ENCODE measurements at places on chromosomes 7 and 10. TPM values are rescaled to one million over a fixed set of nuclear protein-coding genes. Genes with fewer than 3 reads are reported as not detected.

The ACTR3C gene
- total RNA-seq: 5.7 TPM

The AKR1C1 gene
- total RNA-seq: 39.6 TPM

The SSC4D gene
- total RNA-seq: 1.3 TPM

The INA gene
- total RNA-seq: not detected

The TCAF2 gene
- total RNA-seq: 0.38 TPM

The ALOX5 gene
- total RNA-seq: 7.3 TPM

The CCDC136 gene
- total RNA-seq: 6.3 TPM

The ADRB1 gene
- total RNA-seq: 63.1 TPM

The GPRIN2 gene
- not detected for total RNA-seq

The AGBL3 gene
- 2.2 TPM for total RNA-seq

- DNase-seq: no peak
These were observed 171.8 kb downstream of the MLLT10 start for GRCh38 chr10:21705828-21706176.

GRCh38 chr10:130038611-130039109 is 72.0 kb downstream of the C10orf143 start:
- no peak for DNase-seq

GRCh38 chr7:66896441-66896840 is 24.6 kb upstream of the TMEM248 start:
- no peak for DNase-seq

DNA sequence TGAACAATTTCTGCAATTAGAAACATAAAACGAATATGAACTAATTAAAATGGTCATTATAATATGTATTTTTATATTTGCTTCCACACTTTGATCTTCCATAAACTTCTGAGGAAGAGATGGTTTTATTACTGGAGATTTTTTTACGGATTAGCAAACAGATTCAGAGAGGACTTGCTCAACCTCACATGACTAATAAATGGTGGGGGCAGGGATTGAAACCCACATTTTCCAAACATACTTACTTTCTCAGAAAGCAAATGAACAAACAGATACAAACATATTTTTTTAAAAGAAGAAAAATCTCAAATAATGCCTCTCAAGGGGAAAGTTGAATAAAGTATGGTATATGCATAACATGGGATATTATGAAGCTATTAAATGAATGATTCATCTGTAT is 18.3 kb downstream of the ANKMY2 start:
- no peak for DNase-seq

DNA sequence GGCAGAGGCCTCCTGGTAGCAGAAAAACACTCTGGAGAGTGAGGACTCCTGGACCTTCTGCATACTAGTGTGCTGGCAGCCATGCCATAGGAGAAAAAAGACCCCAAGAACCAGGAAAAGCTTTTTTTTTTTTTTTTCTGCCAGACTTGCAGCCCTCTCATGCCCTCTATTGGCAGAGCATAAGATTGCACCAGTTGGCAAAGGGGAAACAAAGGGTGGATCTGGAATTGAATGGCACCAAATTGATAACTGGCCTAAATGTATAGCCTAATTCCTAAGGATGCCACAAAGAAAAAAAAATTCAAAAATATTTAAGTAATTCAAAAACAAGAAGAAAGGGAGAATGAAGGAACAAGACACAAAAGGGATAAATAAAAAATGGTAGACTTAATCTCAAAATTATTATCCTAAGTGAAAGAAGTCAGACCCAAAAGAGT is 112.5 kb upstream of the GHITM start:
- DNase-seq: no peak

DNA sequence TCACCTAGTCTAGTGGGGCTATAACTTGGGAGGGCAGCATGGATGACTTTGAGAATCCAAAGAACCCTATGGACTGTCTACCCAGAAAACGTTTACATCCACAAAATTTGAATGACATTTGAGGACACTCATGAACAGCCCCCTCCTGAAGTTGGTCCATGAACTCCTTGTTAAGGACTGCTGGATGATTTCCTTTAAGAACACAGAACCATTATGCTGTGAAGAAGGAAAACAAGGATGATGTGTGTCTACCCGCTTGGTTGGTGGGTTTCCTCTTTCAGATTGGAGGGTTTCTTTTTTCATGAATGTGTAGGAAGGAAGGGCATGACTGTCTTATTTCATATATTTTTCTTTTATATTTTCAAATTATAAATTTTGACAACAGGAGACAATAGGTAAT is 58.3 kb downstream of the ARID5B start:
- DNase-seq: no peak

DNA sequence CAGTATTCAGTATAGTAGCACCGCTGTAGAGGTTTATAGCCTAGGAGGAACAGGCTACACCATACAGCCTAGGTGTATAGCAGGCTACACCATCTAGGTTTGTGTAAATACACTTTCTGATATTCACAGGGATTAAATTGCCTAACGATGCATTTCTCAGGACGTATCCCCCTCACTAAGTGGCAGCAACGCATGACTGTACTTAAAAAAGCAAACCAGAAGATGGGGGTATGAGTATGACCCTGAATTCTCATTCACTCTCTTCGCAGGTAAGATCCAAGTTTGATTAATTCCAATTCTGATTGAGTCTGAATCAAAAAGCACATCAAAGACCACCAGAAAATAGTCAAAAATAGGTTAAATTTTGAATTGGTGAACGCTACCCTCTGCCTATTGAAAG is 972 bp downstream of the ORC5 start:
- no peak for DNase-seq

DNA sequence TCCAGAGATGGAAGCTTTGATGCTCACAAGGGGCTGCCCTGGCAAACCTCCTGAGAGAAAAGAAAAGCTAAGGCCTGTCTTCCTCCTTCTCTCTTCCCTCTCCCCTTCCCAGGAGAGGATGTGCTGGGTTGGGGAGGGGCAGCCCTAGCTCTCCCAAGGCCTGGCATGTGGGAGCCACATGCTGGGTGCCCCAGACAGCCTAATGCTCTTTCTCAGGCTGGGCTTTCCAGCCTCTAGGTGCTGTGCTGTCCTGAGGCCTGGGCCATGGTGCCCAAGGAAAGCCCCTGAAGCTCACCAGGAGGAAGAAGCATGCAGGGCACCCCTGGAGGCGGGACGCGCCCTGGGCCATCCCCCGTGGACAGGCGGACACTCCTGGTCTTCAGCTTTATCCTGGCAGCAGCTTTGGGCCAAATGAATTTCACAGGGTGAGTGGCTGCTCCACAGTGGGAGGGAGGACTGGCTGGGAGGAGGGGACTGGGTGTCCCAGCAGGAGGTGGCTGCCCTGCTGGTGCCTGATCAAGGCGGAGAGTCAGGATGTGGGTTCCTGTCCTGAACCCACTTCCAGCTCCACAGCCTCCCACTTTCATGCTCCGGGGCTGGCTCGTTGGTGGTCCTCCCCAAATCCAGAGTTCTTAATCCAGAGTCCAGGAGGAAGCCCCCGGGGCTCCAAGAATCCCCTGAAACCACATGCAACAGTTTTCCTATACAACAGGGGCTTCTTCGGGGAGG is 1.7 kb downstream of the CPA5 start:
- no peak for DNase-seq

DNA sequence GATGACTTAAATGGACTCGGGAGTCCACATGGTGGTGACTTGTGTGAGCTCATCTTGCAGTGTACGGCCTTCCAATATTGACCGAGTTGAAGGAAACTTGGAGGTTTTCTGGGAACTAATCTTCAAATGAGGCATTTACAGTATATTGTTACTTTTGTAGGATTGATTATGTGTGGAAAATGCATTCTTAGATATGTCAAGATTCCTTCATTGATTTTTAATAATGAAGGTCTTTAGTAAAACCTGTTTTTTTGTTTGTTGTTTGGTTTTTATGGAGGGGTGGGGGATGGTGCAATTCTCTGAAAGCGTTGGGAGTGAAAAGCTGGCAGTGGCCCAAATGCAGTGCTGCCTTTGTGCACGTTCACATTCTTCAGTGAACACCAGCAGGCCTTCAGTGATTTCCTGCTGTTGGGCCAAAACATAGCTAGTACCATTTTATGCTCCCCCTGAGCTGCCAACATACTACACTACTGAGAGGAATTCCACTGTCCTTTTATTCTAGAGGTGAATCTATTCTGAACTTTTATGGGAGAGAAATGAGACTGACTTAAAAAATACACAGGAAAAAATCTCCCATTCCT is 50.4 kb downstream of the CCNY start:
- no peak for DNase-seq

DNA sequence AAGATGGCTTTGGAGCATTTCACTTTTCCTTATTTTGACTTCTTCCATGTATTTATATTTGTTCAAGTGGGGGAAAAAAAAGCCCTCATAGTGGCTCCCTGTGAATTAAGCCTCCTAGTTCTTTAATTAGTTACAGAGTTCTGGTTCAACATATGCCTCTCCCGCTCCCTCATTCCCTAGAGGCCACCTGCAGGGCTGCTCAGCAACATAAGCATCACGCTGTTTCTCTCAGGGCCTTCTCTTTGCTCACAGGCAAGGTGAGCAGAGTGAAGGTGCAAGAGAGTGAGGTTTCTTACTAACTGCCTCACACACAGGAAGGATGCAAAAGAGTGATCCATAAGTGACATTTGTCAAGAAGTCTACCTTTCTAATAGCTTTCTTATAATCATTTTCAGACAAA is 196.7 kb downstream of the SEMA3E start:
- no peak for DNase-seq

- DNase-seq: no peak
These were observed 174.8 kb downstream of the TNS3 start for GRCh38 chr7:47407136-47407535.

DNA sequence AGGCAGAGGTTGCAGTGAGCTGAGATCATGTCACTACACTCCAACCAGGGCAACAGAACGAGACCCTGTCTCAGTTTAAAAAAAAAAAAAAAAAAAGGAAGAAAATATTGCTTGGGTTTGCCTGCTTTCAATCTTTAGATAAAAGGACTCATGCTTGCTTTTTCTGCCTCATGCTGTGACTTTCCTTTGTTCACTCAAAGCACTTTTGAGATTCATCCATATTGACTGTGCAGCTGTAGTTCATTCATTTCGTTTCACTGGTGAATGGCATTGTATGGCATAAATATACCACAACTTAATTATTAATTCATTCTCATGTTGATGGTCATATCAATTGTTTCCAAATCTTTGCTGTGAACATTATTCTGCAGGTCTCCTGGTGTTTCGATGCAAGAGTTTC is 97.6 kb upstream of the NFE2L3 start:
- DNase-seq: no peak

GRCh38 chr10:30830315-30831230 is 201.0 kb upstream of the LYZL2 start:
- DNase-seq: no peak

DNA sequence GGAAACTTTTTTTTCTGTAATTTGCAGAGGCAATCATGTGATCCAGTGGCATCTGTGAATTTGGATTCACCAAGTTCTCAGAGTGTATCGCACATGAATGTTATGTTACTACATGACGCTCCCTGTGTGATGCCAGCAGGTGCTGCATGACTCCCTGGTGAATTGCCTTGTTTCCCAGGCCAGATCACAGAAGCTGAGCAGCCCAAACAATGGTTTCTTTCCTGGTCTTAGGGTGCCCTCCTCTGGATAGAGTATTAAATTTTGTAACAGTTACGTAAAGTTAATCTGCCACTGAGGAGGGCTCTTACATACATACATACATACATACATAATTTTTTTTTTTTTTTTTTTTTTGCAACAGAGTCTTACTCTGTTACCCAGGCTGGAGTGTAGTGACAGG is 3.6 kb downstream of the ZSCAN21 start:
- no peak for DNase-seq

DNA sequence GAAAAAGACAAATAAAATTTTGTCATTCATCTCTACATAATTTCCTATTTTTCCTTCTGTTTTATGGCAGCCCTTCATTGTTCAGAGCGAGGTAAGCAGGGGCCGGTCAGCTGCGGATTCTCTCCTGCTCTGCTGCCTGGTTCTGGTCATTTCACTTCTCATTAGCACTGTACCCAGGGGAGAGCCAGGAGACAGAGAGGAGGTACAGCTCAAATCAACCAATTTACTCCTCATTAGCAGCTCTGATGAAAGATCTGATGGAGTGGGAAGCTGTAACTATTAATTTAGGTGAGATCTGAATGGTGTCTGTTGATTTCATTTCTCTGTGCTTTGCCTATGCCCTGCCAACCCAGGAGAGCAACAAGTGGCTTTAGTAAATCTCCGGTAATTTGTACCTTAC is 241.5 kb upstream of the PFKP start:
- no peak for DNase-seq

DNA sequence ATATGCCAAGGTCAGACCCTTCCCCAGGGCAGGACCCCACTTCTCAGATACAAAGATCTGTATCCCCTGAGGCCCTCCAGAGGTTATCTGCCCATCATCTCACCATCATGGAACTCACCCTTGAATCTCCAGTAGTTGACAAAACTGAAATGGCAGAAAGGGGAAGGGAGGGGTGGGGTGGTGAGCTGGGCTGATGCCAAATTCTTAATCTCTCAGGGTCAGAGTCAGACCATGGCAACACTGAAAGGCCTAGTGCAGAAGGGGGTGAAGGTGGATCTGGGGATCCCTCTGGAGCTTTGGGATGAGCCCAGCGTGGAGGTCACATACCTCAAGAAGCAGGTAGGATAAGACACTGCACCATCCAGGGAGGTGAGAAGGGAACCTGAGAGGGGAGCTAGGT is 3.1 kb downstream of the CNPY4 start:
- no peak for DNase-seq

GRCh38 chr10:86952106-86952505 is 5.3 kb downstream of the MMRN2 start:
- DNase-seq: no peak

DNA sequence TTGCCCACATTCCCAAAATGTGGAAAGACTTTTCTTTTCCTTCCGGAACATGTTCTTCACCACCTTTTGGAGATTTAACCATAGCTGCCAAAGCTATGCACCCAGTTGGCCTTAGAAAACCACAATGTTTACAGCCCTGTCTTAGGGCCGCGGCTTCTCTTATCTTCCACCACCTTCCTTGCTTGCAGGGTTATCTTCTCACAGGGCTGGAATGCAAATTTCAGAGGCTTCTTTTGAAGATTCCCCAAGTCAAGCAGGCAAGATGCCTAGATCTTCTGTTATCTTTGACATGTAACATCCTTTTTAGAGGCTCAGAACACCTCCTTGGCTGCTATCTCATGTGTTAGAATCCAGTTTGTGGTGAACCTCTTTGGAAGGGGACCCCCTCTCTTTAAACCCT is 11.1 kb downstream of the KCTD7 start:
- DNase-seq: no peak

- DNase-seq: no peak
These were observed 526.1 kb downstream of the LRMDA start for GRCh38 chr10:75957314-75958120.

GRCh38 chr7:116162254-116162653 is 48.1 kb upstream of the TES start:
- DNase-seq: no peak

GRCh38 chr10:75347186-75347585 is 54.4 kb downstream of the ZNF503 start:
- no peak for DNase-seq

- DNase-seq: no peak
These were observed 53.4 kb downstream of the TSPAN15 start for GRCh38 chr10:69504576-69505250.

- DNase-seq: no peak
These were observed 69.8 kb upstream of the BAIAP2L1 start for GRCh38 chr7:98470485-98471240.

Data from Right ventricle myocardium inferior (tissue), 1 donor.